ENCODE measurements at places on chromosomes 12 and 14.

GRCh38 chr12:46402451-46402850, 29.9 kb upstream of the SLC38A2 start:
- DNase-seq, result no peak

DNA sequence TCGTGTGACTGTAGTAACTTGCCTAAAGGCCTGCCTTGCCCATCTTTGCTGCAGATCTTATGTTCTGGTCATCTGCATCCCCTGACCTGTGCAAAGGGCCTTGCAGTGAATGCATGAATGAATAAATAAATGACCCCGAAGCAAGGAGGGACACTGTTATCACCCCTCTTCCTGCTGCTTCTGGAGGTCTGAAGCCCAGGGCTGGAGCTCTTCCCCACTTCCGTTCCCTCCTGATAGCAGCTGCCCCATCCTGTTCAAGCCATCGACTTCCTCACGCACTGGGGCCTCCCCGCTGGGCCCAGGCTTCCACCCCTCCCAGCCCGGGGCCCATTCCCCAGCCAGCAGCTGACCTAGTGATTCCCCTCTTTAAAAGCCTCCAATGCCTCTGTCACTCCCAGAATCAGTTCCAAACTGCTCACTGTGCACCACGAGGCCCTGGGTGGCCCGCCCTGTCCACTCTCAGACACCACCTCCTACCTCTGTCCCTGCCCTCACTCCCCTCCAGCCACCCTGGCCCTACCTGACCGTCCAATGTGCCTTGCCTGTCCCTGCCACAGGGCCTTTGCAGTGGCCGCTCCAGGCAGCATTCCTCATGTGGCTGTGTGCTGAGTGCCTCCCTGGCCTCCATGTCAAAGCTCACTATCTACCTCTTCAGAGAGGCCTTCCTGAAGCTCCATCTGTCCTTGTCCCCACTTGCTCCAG, 78.6 kb downstream of the SCARB1 start:
- no peak for DNase-seq

GRCh38 chr14:94005324-94006073, 8.4 kb downstream of the CCDC197 start:
- DNase-seq, result peak; percentile 29

- DNase-seq, result no peak
These were observed 53.7 kb downstream of the PLEKHA5 start for GRCh38 chr12:19183121-19183838.

DNA sequence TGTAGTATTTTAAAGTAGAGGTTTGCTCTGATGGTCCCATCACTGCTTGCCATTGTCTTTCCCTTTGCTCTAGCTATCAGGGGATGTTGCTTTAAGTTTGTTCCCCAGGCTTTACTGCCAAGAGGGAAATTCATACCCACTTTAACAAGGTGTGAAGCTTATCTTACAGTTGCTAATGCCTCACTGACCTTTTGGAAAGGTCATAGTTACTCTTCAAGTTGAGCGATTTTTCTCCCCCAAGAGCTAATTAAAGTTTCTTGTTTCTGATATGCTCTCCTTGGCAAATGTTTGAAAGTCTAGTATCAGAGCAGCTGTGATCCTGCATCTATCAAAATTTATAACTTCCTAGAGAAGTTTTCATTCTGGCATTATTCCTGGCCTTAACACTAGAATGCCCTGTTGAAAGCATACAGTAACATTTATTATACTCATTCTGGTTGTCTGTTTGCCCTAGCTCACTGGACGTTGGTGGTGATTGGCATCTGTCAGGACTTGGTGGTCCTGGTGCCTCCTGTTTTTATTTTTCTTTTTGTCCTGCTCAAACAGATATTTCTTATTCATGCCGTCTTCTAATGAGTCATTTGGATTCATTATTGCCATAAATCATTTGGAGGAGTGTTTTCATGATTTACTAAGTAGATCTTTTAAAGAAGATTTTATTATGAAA, 8.1 kb downstream of the ATP2A2 start:
- DNase-seq, result no peak

- no peak for DNase-seq
These were observed 130.7 kb downstream of the GPHN start for GRCh38 chr14:66638689-66639088.

DNA sequence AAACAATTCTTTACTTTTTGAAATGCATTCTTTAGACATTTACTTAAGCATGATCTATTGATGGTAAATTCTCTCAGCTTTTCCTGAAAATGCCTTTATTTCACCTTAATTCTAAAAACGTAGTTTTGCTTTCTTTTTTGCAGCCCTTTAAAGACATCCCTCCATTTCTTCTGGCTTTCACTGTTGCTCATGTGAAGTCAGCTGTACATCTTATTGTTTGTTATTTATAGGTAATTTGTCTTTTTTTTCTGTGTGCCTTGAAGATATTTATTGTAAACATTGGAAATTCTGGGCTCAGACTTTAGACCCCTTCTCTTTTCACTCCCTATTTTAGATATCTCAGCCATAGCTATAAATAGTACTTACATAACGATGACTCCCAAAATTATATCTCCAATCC, 70.4 kb downstream of the IFNG start:
- DNase-seq, result no peak

DNA sequence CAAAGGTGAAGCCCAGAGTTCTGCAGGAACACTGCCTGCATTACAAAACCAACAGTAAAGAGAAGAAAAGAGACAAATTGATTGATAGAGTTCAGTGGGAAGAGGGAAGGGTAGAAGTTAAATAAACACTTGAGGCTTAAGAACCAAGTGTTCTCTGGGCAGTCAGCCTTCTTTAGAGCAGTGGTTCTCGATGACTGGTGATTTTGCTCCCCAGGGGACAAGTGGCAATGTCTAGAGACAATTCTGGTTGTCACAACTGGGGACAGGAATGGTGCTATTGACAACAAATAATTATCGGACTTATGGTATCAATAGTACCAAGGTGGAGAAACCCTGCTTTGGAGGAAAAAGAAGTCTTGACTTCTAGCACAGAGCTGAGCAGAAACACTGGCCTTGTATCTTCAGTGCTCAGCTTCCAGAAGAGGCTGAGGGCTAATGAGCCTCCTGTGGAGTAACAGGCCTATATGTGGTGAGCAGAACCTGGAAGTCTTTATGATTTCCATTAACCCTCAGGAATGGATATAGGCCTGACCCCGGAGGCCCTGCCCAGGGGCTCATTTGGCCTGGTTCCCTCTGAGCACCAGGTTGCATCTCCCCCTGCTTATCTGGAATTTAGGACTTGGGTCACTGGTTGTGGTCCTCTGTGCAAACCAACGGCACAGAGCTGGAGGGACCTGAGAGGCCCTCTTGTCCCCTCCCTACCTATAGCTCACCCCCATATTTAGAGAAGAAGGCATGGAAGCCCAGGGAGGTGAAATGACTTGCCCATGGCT, 204.6 kb upstream of the PWP1 start:
- DNase-seq, result no peak

DNA sequence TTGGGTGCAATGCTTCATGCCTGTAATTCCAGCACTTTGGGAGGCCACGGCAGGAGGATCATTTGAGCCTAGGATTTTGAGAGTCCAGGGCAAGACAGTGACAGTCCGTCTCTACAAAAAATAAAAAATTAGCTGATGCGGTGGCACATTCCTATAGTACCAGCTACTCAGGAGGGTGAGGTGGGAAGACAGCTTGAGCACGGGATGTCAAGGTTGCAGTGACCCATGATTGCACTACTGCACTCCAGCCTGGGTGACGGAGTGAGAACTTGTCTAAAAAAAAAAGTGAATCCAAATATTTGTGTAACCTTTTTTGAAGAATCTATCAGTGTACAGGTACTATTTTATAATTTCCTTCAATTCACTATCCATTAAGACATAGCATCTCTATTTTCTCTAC, 112.5 kb downstream of the DENND5B start:
- no peak for DNase-seq

DNA sequence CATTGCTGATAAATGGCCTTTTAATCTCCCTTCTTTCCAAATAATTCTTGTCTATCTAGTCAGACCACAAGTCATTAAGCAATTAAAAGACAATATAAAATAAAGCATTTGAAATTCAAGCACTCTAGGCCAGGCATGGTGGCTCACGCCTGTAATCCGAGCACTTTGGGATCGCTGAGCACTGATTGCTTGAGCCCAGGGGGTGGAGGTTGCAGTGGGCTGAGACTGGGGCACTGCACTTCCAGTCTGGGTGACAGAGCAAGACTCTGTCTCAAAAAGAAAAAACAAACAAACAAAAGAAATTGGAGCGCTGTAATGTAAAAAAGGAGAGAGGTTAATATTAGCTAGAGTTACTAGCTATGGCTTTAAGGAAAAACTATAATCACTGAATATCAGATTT, 30.5 kb upstream of the CSRP2 start:
- no peak for DNase-seq

GRCh38 chr12:461425-461824, 1.7 kb downstream of the B4GALNT3 start:
- no peak for DNase-seq

DNA sequence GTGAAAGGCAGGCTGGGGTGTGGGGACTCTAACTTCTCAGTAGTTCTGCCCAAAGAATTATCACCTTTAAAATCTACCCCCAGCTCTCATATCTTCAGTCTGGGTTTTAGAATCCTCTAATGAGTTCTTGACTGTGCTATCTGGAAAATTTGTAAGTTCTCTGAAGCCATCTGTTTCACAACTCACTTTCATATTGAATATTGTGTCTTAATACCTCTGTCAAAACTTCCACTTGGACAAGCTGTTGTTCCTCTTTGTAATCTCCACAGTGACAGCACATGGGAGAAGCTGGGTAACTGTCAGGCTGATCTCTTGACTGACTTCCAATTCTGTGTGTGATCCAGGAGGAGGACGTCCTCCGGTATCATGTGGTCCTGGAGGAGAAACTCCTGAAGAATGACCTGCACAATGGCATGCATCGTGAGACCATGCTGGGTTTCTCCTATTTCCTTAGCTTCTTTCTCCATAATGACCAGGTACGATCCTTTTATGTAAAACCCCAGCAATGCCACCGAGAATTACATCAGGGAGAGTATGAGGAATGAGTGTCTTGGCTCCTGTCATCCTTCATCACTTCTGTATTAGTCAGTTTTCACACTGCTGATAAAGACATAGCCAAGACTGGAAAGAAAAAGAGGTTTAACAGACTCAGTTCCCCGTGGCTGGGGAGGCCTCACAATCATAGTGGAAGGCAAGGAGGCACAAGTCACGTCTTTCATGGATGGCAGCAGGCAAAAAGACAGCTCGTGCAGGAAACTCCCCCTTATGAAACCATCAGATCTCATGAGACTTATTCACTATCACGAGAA, 111.9 kb downstream of the STAB2 start:
- no peak for DNase-seq

- DNase-seq, result no peak
These were observed 921.2 kb upstream of the FOXG1 start for GRCh38 chr14:27845241-27845850.

DNA sequence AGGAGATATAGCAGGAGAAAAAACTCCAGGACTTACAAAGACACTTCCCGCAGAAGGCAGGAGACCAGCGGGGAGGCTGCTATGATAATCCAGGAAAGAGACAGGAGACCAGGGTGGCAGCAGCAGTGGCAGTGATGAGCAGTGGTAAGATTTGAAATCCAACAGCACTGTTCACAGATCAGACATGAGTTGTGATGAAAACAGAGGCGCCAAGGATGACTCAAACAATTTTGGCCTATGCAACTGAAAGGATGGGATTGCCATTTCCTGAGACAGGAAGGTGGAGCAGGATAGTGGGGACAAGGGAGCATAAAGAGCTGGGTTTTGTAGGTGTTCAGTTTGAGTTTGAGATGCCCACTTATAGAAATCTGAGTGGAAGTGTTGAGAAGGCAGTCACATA, 108.6 kb upstream of the DYRK2 start:
- no peak for DNase-seq

- DNase-seq, result peak; percentile 34
These were observed at the start of gene GPRC5A for GRCh38 chr12:12891080-12891880. GPRC5A (plus strand) TSS chr12:12891562; CDS start chr12:12908250, 16,688 bp downstream.

DNA sequence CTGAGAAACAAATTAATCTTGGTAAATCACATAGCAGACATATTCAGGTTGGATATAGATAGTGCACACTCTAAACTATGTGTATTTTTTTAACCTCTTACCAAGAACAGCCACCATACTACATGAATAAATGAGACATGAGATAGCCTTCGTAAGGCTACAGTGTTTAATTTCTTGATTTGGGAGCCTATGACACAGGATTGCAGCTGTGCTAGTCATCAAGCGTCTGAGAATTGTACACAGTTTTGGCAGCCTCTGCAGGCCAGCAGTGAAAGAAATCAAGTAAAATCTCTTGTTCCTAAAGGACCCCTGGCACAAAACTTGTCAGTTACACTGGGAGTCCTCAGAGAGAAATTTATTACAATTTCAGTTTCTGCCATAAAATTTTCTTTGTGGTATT, 236.1 kb downstream of the C12orf50 start:
- no peak for DNase-seq

DNA sequence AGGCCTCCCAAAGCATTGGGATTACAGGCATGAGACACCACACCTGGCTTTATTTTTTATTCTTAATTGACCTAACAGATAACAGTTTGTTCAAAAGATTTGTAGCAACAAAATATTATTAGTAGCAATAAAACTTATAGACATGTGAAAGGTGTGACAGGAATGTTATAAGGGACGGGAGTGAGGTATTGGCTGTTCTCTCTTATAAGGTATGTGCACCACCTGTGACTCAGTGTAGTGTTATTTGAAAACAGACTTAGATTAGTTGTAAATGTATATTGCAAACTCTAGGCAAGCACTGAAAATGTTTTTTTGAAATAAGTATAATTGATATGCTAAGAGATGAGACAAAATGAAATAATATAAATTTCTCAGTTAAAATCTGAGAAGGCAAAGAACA, 57.8 kb downstream of the KLRG1 start:
- no peak for DNase-seq

GRCh38 chr12:67237231-67237630, 31.9 kb upstream of the CAND1 start:
- no peak for DNase-seq

GRCh38 chr12:72448089-72448488, 175.9 kb downstream of the TRHDE start:
- DNase-seq, result no peak

GRCh38 chr12:106804668-106805067, 30.2 kb downstream of the RIC8B start:
- DNase-seq, result no peak

GRCh38 chr12:130041983-130042812, 120.1 kb upstream of the FZD10 start:
- DNase-seq, result no peak

GRCh38 chr12:111056618-111057521, 136.5 kb upstream of the MYL2 start:
- peak; percentile 41 for DNase-seq

DNA sequence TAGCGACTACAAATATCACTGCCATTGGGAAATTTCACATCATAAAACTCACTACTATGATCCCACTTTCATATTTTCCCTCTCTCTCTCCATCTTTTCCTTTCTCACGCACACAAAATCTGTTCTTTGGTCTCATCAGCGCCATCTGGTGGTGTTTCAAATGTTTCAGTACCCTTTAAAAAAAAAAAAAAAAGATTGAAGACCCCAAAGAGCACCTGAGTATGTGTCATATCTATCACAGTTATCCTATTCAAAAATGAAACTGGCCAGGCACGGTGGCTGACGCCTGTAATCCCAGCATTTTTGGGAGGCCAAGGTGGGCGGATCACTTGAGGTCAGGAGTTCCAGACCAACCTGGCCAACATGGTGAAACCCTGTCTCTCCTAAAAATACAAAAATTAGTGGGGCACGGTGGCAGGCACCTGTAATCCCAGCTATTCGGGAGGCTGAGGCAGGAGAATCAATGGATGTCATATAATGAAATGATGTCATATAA, 72.4 kb downstream of the TTC9 start:
- peak; percentile 80 for DNase-seq

GRCh38 chr14:22838631-22839041, 2.3 kb downstream of the MMP14 start:
- no peak for DNase-seq

GRCh38 chr12:122088179-122088810, 9.7 kb downstream of the MLXIP start:
- no peak for DNase-seq

All from B cell (primary cell).